ENCODE measurements at places on chromosomes 1 and 21.

- DNase-seq: no peak
Observed at GRCh38 chr1:33219886-33220661, 36.2 kb upstream of the ZNF362 start.

DNA sequence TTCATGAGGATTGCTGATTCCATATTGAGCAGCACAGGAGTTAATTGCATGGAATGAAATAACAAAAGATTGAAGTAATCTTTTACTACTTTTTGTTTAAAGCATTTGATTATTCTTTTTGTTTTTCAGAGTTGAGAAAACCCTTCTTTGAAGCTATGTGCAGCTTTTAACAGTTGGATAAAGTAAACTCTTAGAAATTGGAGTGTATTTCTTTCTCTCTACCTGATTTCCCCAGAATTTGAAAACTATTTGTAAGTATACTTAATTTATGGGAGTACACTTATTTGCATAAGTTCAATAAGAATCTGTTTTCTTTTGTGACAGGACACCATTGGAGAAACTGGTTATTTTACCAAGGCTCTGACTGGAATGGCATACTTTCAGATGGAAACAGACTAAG lies 133.6 kb downstream of the TRIM33 start:
- no peak for DNase-seq

GRCh38 chr1:61531716-61532115 lies 193.2 kb downstream of the TM2D1 start:
- DNase-seq: no peak

DNA sequence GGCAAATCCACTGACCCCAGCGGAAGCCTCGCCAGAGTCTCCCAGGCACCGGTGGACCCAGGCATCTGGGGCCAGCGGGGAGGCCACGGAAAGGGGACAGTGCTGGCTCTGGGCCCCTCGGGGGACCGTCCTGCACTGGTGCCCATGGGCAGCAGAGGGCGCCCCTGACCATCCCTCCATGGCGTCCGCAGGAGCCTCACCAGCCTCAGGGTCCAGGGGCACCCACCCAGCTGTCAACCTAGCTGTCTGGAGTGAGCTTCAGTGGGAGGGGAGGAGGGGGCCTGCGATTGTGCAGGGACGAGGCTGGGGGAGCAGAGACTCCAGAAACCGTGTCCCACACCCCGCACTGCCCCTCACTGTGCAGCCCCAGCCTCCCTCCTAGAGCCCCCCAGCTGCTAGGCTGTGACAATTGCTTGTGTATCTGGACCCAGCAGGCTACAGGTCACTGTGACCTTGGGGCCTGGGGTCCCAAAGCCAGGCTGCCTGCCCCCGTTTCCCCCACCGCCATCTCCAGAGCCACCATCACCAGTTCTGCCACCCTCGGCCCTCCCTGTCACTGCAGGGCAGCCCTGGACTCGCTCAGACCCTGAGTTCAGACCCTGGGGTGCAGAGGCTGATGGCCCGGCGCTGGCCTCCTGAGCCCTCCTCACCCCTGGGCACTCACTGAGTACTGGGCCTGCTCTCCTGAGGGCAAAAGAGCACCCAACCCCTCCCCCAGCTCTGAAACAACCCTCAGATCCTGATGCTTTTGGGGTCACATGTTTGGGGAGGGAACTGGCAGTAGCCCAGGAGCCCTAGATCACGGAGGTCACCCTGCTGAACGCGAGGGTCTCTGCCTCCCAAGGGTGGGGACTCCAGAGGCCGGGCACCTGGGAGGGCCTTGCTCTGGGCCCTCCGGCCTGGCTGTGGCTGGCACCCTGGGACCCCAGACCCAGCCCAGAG lies 10.6 kb upstream of the COL6A1 start:
- DNase-seq: no peak

DNA sequence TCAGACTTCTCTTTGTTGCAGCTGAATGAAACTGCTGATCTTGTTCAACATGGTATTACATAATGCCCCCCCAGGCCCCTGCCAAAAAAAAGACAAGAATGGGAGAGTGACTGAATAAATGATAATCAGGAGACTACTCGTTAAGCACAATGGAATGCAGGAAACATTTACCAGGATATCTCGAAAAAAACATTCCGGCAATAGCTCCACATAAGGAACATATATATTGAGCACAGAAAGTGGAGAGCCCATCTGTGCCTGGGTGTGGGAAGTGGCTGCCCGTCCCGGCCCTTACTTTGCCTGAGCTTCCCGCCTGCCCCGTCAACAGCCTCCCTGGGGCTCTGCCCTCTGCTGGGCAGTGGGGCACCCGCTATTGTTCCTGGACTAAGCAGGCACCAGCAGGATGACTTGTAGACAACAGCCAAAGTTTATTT lies 13.3 kb downstream of the TRIM11 start:
- DNase-seq: no peak

DNA sequence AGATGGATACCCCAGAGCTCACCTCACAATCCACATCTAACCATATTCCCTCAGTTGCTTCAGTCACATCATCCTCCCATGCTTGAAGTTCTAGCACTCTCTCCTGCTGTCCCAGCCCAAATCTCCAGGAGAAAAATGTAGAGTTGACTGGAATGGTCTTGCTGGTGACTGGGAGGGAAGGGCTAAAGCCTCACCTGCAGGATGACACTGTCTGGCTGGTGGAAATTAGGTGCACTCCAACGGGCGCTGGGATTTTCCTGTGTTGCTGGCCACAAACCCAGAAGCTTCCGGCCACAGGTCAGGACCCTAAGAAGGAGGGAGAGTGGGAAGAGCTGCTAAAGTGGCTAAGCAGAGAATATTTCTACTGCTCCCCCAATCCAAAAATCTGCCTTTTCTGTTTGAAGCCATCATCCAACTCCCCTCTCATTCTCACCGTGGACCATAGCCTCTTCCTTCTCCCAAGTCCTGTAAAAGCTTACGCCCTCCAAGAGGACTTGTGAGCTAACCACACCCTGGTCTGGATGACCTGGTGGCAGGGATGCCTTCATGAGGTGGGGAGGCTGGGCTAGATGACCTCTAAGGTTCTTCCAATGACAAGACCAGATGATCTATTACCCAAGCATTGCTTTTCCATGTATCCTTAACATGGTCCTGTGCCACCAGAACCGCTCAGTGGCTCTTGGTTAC lies 37.5 kb upstream of the PPP1R15B start:
- no peak for DNase-seq

DNA sequence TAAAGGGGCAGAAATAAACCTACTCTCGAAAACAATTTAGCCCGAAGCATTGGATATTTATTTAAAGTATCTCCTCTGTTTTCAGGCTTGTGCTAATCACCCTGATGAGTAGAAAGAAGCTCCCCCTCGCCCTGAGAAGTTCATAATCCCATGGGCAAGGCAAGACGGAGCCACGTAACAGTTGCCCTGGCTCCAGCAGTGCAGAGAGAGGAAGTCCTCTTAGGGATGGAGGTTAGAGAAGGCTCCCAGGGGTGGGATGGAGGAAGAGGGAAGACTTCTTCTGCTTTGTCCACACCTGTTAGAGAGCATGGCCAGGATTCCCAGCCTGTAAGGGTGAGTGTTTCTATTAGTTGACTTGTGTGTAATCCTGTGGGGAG lies 3.4 kb upstream of the GPR25 start:
- no peak for DNase-seq

- no peak for DNase-seq
Observed at GRCh38 chr1:11187494-11187893, 1.7 kb upstream of the ANGPTL7 start.

DNA sequence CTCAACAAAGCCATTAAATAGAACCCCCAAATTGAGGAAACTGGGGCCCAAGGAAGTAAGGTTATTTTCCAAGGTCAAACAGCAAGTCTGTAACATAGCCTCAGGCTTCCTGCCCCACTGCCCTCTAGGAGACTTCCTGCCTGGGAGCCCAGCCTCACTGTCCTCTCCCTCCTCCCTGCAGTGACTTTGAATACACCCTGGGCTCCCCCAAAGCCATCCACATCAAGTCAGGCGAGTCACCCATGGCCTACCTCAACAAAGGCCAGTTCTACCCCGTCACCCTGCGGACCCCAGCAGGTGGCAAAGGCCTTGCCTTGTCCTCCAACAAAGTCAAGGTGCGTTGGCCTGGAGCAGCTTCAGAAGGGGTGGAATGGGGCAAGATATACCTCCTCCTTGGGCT lies 18.3 kb downstream of the GRHL3 start:
- no peak for DNase-seq

DNA sequence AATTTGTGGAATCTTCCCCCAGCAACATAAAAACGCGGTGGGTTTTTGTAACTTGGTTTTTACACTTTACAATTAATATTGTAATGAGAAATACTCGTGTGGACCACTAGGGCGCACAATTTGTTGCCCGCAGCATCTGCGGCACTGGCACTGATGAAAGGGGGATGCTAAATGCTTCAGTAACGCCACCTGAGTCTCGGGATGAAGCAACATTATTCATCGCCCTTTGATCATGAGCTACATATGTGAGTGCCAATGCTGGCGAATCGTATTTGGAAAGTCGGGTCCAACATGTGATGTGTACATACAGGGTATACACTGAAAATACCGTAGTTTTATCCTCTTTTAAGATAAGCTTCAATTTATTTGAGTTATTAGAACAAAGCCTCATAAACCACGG lies 34.2 kb upstream of the COX20 start:
- DNase-seq: peak; percentile 47

GRCh38 chr21:29321932-29322928 lies 23.5 kb downstream of the BACH1 start:
- DNase-seq: no peak

GRCh38 chr1:55965981-55966461 lies 613.3 kb downstream of the PLPP3 start:
- no peak for DNase-seq

GRCh38 chr1:2042830-2043773 lies 7.1 kb upstream of the PRKCZ start:
- no peak for DNase-seq

DNA sequence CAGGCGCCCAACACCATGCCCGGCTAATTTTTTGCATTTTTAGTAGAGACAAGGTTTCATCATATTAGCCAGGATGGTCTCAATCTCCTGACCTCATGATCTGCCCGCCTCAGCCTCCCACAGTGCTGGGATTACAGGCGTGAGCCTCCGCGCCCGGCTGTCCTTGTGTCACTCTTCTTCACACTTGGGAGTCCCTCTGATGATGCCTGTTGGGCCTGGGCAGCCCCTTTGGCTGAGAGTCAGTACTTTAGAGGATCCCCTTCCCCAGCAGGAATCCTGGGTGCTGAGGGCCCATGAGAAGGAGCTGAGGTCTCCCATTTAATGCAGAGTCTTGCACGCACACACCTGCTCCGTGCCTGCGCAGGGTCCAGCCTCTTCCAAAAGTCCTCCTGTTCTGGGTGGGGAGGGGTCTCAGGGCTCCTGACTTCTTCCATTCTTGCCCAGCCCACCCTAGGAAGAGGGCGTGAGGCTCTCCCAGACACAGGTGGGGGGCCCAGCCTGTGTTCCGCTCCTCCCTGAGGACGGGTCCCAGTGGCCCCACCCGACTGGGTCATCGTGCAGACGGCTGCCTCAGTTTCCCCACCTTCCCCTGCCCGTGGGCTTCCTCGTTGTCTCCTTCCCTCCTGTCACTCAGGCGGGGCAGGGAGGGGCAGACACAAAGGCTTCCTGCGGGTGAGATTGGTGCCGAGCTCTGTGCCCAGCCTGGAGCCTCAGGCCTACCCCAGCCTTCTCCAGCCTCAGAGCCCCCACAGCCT lies 3.9 kb downstream of the TTLL10 start:
- no peak for DNase-seq

GRCh38 chr1:119594376-119594775 lies 53.7 kb downstream of the ZNF697 start:
- DNase-seq: no peak

- no peak for DNase-seq
Observed at GRCh38 chr1:44831516-44831915, 11.5 kb downstream of the PTCH2 start.

DNA sequence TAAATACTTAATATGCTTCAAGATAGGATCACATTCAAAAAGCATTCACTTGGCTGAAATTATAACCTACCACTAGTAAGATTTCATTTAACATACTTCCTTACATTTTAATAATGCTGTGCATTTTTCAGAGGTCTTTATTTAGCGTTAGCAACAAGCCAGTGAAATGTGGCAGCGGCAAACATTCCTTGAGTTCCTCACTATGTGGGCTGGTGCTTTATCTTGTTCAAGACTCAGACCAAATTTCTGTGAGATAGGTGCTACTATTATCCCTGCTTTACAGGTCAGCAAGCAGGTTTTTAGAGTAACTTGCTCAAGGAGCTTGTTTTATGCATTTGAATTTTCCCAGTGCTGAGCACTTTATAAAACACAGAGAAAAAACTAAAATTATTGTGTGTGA lies 132.7 kb downstream of the PLPPR4 start:
- DNase-seq: no peak

DNA sequence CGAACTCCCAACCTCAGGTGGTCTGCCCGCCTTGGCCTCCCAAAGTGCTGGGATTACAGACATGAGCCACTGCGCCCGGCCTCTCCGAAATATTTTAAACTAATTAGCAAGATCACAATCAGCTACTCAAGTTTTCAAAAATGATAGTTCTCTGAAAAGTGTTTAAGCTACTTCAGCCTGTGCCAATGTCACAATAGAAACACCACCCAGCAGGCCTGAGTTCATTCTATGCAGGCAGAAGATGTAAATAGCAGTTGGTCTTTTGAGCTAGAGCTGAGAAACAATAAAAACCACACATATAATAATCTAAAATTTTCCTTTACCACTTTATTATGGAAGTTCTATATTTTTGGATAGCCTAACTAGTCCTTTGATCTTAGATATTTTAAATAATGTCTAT lies 96.1 kb downstream of the LRRC40 start:
- DNase-seq: no peak

DNA sequence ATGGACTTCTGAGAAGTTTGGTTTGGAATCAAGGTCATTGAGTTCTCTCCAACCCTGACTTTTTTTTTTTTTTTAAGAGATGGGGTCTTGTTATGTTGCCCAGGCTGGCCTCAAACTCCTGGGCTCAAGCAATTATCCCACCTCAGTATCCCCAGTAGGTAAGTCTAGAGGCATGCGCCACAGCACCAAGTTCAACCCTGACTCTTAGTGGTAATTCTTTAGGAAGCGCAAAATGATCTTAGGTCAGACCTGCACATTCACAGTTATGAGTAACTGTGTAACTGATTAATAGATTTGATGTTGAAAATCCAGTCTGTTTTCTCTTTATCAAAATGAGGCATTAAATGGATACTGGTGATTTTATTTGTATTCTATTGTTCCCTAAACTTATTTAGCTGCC lies 95.9 kb downstream of the GREM2 start:
- DNase-seq: no peak

DNA sequence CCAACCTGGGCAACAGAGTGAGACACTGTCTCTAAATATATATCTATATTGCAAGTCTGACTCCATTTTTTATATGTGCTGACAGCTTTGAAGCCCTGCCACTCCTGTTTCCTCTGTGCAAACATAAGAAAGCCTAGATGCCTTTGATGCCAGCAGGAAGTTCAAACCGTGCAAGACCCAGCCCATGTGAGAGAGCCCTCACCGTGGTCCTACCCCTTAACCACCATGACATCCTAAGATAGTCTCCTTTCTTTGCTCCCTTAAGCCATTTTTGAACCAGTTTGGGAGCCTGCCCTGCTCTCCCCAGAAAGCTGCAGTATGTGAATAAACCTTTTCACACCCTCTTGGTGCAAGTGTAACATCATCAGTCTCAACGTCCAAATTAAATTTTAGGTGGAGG lies 3.7 kb upstream of the DIPK1A start:
- no peak for DNase-seq

Data from GM18507 (cell line).